ENCODE measurements at places on chromosomes 5 and 9. TPM values are rescaled to one million over a fixed set of nuclear protein-coding genes. Genes with fewer than 3 reads are reported as not detected.

CDX1 gene
- total RNA-seq = not detected

SOWAHA gene
- 0.15 TPM for total RNA-seq

OBP2B gene
- not detected for total RNA-seq

PRELID2 gene
- total RNA-seq = 5.4 TPM
